HT-29 (cell line): ENCODE measurements at places on chromosomes 6 and 20. TPM values are rescaled to one million over a fixed set of nuclear protein-coding genes. Genes with fewer than 3 reads are reported as not detected.

DNA sequence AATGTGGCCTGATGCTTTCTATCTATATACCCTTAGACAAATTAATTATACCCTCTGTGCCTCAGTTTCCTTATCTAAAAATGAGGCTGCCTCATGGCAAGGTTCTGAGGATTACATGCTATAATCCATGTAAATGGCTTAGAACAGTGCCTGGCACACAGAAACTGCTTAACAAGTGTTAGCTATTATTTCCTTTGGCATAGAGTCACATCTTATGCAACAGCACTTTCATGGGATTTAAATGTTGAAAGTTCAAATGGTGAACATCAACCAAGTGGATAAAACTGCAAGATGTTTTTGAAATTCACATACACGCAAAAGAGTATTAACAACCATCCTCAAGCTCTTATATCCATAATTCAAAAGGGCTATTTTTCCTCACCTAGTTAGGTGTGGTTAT, 202.8 kb upstream of the JAG1 start:
- DNase-seq, result no peak

GRCh38 chr6:106119546-106119945, 33.4 kb downstream of the PRDM1 start:
- DNase-seq, result peak; percentile 92

Gene OXT
- not detected in 2 replicates for total RNA-seq

Gene XKR7
- total RNA-seq, result not detected in 2 replicates

GRCh38 chr6:63572747-63573075, 431 bp downstream of the LOC128125822 start:
- DNase-seq, result no peak

- no peak for DNase-seq
These were observed 616.7 kb downstream of the PHF3 start for GRCh38 chr6:64252256-64252655.

Gene B3GALT4
- 10.6 and 14.1 TPM in 2 replicates for total RNA-seq

Gene RANBP9
- 13.0 and 15.1 TPM in 2 replicates for total RNA-seq

DNA sequence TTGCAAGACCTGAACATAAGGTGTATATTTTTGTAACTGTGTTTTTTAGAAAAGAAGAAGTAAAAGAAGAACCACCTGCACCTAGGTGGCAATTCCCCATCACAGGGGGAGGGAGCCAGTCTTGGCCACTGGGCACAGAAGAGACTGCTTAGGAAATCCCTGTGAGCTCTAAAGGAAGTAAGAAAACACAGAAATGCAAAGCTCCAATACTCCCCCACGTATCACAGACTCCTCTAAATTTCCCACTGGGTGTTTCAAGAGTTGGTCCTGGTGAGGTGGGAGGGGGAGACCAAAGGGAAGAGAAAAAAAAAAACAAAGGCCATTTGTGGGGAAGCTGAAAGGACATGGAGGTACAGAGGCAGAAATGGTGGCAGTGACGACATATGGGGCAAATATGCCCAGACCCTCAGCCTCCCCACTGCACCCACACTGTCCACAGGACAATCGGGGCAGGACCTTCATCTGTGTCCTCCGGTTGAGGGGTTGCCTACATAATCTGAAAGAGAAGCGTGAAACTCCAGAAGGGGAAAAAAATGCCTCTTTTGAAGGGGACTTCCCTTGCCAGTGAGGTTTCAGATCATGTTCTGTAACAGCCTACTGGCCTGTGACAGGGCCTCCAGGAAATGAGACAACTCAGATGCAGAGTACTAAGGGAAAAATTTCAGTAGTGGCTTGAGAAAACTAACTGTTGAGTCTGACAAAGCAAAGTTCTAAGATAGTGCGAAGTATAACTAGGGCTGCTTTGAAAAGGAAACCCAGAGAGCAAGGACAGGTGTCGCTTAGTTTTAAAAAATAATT, 226.2 kb upstream of the MARCKS start:
- no peak for DNase-seq

DNA sequence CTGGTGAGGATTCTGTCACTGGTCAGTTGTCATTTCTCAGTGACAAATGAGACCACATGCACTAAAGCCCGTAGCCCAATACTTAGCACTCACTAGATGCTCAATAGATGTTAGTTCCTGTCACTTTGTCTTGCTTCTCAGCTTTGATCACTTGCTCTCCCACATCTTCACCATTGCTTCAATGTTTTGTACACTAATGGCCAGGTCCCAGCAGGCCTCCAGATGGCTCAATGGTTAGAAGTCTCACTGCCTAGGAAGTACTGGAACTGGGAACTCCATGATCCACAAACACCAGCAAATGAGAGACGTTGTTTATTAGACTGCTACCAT, 502.8 kb upstream of the JARID2 start:
- no peak for DNase-seq

DNA sequence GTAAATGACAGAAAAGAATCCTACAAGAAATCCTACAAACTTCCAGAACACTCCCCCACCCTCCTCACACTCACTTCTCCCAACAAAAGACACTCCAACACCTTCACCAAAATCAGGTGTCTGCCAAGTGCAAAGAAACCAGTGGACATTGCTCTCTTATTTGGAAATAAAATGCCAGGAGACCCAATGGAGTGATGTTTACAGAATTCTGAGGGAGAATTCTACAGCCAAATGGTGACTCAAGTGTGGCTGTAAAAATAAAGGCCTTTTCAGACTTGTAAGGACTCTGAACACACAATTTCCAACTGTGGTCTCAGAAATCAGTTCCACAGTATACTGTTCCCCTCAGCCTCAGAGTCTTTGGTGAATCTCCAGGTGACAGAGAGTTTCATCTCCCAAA, 109.6 kb upstream of the CARMIL1 start:
- no peak for DNase-seq

DNA sequence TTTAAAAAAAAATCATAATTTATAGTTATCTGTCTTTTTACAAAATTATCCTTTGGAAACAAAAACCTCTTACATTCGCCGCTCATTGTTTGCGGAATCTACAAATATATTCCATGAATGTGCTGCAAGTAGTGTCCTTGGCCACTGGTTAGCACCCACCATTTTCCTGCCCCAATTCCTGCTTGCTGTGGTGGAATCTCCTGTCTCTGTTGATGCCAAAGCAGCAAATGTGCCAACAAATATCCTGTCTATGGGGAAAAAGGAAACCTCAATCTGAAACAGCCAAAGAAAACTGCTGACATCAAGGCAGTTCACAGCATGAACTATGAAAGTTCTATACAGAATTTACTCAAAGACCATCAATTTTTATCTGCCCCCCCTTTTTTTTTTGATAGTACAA, 603.6 kb downstream of the COL12A1 start:
- DNase-seq, result no peak

Gene PRRT1
- not detected in 2 replicates for total RNA-seq

Gene ID4
- not detected in 2 replicates for total RNA-seq

Gene LY6G6F
- not detected in 2 replicates for total RNA-seq

Gene SMLR1
- not detected in 2 replicates for total RNA-seq

DNA sequence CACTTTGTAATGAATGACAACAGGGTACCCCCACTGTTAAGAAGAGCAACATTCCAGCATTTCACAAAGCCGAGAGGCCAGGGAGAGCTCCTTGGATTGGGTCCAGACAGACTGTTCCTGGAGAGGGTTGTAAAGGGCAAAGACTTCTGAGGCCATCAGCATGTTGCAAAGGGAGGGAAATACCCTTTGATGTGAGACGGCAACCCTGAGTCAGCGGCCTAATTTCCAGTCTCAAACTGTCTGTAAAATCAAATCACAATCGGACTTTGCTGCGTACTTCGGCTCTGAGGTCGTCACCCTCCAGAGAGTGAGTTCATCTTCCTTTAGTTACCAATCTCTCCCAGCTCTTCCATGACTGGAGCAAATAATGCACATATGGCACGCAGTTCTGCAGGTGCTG, 101.0 kb upstream of the DTNBP1 start:
- no peak for DNase-seq

- no peak for DNase-seq
These were observed 1574.9 kb downstream of the HACE1 start for GRCh38 chr6:103284835-103285234.

DNA sequence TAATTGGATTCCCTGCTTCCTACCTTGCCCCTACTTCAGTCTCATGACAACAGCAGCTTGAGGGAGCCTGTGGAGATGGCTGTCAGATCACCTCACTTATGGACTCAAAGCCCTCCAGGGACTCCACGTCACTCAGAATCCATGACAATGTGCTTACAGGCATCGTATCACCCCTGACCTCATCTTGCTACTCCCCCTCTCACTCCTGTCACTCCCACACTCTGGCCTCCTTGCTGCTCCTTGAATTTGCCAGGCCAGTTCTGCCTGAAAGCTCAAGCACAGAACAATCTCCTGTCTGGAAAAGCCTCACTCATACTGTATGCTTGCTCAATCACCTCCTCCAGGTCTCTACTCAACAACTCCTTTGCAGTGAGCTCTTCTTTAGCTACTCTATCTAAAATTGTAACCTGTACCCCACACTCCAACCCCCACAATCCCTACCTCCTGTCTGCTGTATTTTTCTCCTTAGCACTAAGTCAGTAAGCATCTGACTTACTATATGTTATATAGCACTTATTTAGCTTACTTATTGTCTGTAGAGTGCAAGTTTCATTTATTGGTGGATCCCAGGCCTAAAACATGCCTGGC, 10.7 kb upstream of the GSTA4 start:
- DNase-seq, result no peak

GRCh38 chr20:10297684-10298240, 79.1 kb downstream of the SNAP25 start:
- DNase-seq, result no peak

GRCh38 chr6:106134906-106135634, 48.9 kb downstream of the PRDM1 start:
- peak; percentile 82 for DNase-seq

DNA sequence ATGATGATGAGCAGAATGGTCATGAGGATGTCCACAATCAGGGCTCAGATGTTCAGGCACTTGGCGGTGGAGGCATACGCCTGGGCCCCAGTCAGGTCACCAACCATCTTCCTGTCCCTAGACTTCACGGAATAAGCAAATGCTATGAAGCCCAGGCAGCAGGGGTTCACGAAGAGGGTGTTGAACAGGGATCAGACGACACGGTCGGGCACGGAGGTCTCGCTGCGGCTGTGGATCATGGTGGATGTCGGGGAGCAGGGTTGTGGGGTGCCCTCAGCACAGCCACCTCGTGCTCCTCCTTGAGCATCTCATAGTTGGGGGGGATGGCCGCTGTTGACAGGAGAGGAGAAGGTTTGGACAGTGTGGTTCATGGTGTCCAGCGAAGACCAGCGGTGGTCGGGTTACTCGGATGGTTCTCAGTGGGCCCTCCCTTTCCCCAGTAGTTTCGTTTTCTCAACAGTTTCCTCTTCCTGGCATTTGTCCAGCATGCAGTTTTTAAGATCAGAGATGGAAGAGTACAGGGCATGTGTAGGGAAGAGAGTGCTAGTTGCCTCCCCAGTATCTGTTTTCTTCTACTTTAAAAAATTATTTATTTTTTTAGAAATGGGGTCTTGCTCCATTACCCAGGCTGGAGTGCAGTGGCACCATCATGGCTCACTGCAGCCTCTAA, 20.3 kb upstream of the SPDEF start:
- DNase-seq, result no peak

Gene MYH7B
- 0.08 and 0.15 TPM in 2 replicates for total RNA-seq

DNA sequence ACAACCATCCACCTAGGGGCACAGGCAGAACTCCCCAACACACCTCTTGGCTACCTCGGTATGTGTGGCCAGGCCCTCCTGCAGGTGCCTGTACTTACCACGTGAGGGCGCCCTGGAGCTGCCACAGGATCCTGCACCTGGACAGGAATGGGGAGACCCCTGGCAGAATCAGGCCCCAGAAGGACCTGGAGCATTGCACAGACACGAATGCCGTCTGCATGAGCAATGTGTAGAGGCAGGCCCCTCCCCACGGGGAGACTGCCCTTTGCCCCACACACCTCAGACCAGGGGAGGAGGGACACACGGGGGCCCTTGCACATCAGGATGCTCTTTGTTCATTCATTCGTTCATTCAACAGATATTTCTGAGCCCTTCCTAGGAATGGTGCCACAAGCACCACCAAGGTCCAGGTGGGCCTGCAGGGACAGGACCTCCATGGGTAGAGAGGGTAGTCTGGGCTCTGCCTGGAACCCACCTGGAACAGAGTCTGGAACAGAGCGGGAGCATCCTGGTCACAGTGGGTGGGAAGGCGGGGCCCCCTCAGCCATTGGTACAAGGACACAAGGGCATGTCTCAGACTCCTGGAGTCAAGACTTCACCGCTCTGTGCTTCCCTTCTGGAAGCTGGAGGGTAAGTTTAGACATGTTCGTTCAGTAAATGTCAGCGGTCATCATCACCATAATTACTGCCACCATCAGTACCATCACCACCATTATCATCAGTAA, 32.3 kb downstream of the YTHDF1 start:
- DNase-seq, result peak; percentile 66

Gene DNAH8
- total RNA-seq, result under 0.01 TPM in 1 of 2 replicates, not detected in the other

Gene C20orf141
- total RNA-seq, result not detected in 2 replicates

Gene EPPIN
- total RNA-seq, result not detected in 2 replicates

Gene NECAB3
- 63.5 and 65.9 TPM in 2 replicates for total RNA-seq

DNA sequence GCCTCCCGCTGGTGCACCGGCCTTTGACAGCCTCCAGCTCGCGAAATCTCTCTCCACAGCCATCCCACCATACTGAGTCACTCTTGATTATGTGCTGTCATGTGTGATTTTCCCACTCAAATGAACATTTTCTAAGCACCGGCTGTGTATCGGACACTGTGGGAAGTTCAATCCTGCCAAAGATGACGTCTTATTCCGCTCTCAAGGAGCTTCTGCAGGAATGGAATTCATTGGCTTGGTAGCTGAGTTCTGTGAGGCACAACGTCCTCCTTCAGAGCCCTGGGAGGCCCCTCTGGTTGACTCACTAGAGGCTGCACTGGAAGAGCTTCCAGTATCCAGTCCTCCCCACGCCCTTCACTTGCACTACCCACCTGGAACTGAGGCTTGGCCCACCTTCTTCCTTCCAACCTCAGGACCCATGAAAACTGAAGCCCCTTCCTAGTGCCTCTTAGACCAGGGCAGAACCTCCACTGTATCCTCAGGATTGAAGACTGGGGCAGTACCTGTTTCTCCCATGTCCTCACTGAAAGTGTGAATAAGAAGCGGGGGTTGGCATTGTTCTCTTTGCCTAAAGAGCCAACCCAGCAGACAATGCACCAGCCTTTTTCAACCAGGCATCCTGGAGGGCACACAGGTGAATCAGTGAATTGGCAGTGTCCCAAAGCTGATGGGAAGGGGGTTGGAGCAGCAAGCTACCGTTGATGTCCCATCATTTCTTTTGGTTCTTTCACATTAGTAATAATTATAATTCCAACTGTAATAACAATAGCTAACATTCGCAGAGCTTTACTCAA, 1.7 kb downstream of the UNC5CL start:
- no peak for DNase-seq

- DNase-seq, result no peak
These were observed 41.0 kb downstream of the ERMARD start for GRCh38 chr6:169792306-169793015.

- DNase-seq, result no peak
These were observed 70.6 kb upstream of the PHACTR1 start for GRCh38 chr6:12645941-12646340.

DNA sequence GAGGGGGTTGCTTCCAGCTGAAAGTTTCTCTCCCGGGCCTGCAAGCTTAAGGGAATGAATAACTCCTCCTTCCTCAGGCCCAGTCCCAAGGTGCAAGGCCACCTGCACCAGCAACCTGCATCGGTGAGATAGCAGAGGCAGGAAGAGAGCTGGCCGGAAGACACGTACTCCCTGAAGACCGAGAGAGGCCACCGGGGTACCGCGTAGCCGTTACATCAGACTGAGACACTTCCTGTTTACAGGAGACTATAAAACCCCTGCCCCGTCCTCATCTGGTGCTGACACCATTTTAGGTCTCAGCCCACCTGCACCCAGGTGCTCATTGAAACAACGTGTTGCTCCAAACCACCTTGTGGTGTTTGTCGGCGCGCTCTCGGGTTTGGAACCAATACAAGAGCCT, 60.5 kb upstream of the PRND start:
- DNase-seq, result no peak

GRCh38 chr6:108581237-108581931, 20.7 kb downstream of the FOXO3 start:
- no peak for DNase-seq
